Effector CD4-positive, alpha-beta T cell (primary cell): ENCODE measurements at places on chromosomes 5 and 9.
A peak's percentile ranks its signal among the peaks of the same experiment; 100 is the strongest.

- DNase-seq, result peak; percentile 48
Observed at GRCh38 chr5:96714951-96715451, 52.8 kb downstream of the CAST start.

DNA sequence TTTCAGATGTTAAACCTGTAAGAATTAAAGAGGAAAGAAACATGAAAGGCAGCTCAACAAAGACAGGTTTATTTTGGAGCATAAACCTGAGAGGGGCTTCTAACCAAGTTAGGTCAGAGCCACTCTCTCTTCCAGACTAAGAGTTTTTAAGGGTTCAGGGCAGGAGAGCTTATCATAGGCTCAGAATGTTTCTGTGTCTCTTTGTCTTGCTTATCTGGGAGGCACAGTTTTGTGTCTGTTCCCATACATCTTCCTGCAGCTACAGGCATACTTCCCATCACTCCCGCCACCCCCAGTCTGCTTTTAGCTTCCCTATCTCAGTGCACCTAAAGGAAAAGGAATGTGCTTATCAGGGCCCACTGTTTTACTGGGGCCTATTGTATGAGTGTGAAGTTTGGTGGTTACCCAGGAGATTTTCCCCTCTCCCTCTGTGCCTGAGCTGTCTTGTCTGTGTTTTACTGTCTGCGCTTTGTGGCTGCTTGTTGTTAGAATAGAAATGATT lies 21.9 kb downstream of the CD14 start:
- no peak for DNase-seq

GRCh38 chr9:95607507-95607906 lies 90.7 kb upstream of the PTCH1 start:
- DNase-seq, result no peak

DNA sequence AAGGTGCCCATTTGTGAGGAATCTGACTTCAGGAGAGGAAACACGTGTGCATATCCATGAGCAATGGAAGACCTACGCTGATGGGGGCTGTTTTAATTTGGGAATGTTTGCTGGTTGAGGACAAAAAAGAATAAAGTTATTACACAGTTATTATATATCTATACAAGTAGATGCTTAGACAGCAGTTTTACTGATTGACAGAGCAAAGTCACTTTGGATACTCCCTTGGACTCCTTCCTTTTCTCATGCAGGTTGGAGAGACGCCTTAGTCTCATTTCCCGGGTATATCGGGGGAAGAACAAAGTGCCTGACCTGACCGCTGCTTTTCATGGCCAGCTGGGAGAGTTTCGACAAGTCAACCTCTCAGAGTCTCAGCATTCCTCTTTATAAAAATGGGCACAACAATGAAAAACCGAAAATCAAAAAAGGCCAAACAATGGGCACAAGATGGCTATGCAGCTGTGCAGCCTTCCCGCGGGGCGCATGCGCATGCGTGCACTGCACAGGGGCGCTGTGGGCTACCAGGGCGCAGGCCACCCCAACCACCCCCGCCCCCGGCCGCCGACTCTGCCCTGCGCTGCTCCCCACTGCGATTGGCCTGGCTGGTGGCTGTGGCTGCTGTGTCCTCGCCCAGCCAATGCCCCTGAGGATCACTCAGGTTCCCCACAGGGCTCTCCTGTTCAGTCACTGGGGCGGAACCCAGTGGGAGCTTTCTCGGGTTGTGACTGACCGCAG lies 18.1 kb downstream of the NFIL3 start:
- no peak for DNase-seq

GRCh38 chr9:33198165-33198564 lies 31.0 kb upstream of the B4GALT1 start:
- no peak for DNase-seq

- peak; percentile 63 for DNase-seq
Observed at GRCh38 chr9:120755810-120756434, 37.3 kb downstream of the FBXW2 start.

DNA sequence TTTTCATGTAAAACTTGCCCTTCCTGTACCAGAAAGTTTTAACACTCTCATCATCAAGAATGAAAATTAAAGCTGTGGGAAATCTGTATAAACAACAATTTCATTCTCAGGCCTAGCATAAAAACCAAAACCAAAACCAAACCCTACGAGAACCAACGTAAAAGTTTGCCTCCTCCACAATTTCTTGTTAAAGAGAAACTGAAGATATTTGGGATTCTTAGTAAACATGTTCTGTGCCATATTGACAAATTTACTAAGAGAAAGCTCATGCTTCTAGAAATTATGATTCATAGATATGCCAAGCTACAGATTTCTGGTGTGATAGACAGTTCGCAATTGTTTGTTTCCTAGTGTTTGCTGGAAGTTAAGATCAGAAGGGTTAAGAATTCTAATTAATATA lies 801.0 kb upstream of the NUDT12 start:
- DNase-seq, result no peak

- DNase-seq, result no peak
Observed at GRCh38 chr9:95512709-95513095, 4.1 kb downstream of the PTCH1 start.

- DNase-seq, result no peak
Observed at GRCh38 chr9:78552802-78553201, 255.9 kb downstream of the PSAT1 start.

DNA sequence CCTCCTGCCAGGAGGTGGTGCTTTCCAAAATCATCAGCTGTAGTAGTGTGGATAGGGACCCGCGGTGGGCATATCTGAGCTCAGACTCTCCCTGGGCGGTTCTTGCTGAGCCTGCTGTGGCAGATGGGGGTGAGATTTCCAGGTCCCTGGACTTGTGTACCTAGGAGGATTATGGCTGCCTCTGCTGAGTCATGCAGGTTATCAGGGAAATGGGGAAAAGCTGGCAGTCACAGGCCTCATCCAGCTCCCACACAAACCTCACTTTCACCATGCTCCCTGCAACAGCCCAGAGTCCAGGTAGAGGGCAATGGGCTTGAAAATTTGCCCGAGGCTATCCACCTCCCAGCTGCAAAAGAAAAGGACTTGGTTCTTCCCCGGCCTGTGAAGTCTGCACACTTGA lies 23.4 kb upstream of the MAMDC2 start:
- DNase-seq, result no peak

GRCh38 chr9:127498298-127498697 lies 47.0 kb downstream of the LRSAM1 start:
- no peak for DNase-seq

GRCh38 chr5:157993986-157994691 lies 135.2 kb upstream of the CLINT1 start:
- peak; percentile 10 for DNase-seq
